ENCODE measurements at places on chromosomes 7 and 10.

GRCh38 chr10:49602380-49603023 is 7.6 kb upstream of the SLC18A3 start:
- DNase-seq = no peak

- DNase-seq = no peak
Observed at GRCh38 chr7:118648002-118648401, 423.5 kb downstream of the ANKRD7 start.

DNA sequence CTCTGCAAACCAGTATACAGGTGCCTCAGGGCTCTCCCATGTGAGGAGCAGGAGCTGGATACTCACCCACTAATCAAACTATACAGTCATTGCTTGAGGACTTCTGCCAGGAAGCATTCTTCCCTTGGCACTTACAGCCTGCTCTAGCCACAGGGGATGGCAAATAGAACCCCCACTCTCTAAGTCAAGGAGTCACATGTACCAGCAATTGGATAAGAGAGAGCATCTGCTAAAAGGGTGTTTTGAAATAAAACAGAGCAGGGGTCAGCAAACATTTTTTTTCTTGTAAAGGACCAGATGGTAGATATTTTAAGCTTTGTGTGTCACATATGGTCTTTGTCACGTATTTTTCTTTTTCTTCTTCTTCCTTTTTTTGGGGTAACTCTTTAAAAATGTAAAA is 865.2 kb upstream of the GHITM start:
- DNase-seq = peak; percentile 23

DNA sequence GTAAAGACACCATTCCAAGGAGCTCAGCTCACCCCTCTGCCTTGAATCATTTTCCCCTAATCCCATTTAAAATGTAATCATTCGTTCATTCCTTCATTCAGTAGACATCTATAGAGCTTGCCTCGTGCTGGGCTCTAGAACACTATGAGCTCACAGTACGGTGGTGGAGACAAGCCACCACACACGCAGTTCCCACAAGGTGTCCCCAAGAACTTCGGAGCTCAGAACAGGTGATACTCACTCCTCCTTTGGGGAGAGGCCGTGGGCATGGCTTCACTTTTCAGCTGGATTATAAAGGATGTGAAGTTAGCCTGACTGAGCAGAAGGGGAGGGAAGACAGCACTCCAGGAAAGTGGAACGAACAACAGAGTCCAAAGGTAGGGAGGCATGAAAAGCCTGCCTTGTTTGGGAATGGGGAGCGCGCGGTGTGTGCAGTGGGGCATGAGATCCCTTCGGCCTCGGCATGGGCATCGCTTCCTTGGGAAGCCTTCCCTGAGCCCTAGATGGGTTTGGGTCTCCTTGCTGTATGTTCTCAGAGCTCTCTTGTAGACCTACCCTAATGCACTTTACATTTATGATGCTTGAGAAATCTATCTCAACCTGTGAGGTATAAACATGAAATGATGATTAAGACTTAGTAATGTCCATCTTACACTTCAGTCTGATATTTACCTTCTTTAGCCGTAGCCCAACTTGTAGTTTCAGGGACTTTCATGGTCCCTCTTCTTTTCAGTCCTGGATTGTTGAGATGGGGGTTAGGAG is 809 bp upstream of the OGA start:
- DNase-seq = no peak

DNA sequence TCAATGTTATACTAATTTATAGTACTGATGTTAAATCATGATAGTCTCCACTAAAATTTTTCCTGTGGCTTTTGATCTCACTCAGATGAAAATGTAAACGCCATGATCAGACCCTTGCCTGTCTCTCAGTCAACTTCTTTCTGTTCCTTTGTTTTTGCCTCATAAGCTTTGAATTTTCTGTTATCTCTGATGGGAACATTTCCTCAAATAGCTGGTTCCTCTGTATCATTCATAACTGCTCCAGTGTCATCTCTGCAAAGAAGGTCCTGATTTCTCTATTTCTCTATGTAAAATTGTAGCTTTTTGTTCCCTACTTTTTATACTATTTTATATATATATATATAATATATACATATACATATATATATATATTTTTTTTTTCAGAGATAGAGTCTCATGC is 67.5 kb downstream of the GPR141 start:
- no peak for DNase-seq

- DNase-seq = no peak
Observed at GRCh38 chr10:104268405-104268712, 625 bp upstream of the GSTO2 start.

DNA sequence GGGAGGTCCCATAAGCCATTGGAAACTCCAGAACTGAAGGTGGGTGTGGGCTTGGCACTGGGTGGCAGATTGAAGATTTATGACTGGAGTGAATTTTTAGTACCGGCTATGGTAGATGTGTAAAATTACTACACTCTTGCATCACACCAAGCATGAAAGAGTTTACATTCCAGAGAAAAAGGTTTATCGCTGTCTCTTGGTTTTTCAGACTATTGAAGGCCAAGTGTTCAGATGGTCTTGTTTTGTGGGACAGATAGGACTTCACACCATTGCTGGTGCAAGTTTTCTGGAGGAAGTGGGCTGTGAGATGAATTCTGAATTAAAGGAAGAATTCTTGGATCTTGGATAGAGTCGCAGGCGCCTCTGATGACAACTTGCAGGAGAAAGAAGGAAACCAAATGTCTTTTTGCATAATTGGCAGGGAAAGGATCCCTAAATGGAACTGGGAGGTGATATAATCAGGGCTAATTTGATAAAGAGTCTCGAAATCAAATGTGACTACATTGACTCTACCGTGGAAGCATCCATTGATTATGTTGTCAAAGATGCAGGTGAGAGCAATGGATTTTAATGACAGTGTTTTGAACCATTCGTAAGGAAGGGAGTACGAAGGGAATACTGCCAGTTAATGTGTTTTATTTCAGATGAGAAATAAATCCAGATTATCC is 14.2 kb upstream of the NMT2 start:
- DNase-seq = no peak

DNA sequence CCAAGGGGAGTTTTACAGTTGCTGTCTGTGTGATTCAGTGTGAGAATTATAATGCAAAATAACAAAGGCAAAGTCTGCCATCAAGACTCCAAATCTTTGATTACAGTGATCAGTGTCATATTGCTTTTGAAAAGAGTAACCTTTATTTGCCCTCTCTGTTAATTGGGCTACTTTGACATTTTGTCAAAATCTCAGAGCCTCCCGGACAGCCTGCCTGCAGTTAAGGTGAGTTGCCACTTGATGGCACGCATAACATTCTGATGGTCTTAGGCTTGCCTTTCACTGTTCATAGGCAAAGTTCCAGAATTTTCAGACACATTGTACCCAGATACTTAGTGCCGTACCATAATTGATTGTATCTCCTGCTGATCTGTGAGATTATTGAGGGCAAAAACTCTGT is 253.5 kb downstream of the ABCA13 start:
- DNase-seq = no peak

DNA sequence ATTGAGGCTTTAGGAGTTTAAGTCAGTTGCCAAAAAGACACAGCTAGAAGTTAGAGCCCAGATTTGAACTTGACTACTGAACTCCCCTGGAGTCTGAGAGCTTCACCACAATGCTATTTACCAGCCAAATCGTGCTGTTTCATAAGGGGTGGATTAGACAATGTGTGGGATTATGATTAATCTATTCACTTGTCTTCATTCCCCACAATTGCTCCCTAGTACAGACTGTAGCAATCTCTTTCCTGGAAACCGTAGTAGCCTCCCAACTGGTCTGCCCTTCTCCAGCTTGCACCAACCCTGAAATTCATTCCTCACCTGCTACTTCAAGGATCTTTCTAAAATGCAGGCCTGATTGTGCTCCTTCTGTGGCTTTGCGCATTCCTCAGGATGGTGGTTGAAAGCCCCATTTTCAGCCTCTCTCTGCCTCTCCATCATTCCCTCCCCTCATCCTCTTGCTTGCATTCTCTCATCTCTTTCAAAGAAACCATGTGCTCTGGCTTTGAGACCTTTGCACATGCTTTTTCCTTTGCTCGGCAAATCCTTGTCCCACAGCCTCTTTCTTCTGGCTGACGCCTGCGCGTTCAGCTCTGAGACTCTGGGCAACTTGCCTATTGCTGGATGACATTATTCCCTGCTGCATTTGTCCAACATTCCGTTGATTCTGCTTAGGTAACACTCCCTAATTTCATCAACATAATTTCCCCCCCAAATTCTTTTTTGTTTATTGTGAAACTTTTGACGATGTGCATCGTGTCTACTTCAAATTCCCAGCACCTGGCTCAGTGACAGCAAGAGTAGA is 145.1 kb downstream of the ADRA2A start:
- no peak for DNase-seq

DNA sequence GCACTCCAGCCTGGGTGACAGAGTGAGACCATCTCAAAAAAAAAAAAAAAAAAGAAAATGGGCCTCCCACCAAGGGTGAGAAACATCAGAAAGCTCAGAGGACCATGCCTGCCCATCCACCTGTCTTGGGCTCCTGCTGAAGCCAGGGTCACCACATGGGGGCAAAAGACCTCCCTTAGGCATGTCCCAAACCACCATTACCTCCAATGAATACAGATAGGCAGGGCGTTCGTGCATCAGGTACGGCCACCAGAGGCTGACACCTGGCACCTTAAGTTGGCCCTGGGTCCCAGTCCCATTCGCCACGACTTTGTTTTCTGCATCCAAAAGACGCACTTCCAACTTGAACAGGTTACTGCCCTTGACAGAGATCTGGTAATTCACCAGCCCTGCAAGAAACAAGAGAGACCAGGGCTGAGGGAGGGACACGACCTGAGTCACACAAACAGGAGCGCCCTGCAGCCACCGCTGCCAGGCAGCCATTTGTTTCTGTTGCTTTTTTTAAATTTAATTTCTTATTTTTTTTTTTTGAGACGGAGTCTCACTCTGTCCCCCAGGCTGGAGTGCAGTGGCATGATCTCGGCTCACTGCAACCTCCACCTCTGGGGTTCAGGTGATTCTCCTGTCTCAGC is 6.1 kb downstream of the GUSB start:
- no peak for DNase-seq

- no peak for DNase-seq
Observed at GRCh38 chr7:31190906-31191305, 138.8 kb downstream of the ADCYAP1R1 start.

DNA sequence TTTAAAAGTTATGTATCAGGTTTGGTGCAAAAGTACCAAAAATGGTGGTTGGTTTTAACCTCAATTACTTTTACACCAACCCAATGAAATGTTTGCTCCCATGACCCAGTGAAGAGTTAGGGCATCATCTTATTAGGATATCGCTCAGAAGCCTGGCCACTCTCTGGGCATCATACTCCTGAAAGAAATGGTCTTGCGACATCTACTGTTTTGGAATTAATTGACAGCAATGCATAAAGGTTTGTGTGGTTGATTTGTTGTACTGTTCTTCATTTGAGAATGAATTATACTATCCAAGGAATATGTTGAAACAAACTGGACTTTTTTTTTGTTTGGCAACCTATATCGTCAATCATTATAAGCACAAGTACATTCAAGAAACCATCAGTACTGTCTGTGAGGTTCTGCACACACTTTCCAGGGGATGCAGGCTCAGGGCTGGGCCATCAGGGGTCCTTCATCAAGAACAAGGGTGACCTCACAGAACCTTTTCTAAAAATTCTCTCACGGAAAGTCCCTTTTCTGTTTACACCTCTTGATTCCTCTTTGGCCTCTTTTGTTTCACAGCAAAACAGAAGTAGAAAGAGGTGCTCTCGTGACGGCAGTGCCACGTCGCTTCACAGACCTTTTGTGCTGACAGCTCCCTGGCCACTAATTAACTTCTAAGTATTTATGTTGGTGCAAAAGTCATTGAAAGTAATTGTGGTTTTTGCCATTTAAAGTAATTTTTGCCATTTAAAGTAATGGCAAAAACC is 117.2 kb upstream of the KLF6 start:
- no peak for DNase-seq

GRCh38 chr7:512541-513311 is 6.9 kb downstream of the PDGFA start:
- DNase-seq = no peak

- DNase-seq = no peak
Observed at GRCh38 chr10:69242852-69243212, 22.7 kb downstream of the HKDC1 start.

DNA sequence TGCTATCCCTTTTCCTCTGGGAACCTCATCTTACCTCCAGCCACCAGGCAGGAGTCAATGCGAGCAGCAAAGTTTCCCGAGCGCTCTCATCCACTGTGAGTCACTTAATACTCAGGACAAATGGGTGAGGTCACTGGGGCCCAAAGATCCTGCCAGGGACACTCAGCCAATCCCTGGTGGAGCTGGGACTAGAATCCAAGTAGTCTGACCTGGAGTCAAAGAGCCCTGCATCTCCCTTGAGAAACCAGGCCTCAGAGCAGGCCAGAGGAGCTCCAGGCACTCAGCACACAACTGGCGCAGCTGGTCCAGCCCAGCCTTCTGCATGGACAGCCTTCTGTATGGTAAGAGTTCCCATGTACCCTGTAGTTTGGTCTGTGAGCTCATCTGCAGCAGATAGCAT is 142.3 kb downstream of the MAPK8 start:
- no peak for DNase-seq

DNA sequence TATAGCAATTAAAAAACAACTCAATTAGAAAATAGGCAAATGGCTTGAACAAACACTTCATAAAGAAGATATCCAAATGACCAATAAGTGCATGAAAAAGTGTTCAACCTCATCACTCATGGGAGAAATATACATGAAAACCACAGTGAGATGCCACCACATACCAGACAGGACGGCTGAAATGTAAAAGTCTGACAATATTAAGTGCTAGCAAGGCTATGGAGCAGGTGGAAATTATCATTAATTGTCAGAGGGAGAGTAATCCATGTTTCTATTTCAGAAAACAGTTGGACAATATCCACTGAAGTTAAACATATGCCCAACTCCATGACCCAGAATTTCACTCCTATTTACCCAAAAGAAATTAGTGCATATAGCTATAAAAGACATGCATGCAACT is 42.6 kb upstream of the GRID1 start:
- no peak for DNase-seq

GRCh38 chr10:17836942-17837341 is 27.8 kb downstream of the MRC1 start:
- no peak for DNase-seq

DNA sequence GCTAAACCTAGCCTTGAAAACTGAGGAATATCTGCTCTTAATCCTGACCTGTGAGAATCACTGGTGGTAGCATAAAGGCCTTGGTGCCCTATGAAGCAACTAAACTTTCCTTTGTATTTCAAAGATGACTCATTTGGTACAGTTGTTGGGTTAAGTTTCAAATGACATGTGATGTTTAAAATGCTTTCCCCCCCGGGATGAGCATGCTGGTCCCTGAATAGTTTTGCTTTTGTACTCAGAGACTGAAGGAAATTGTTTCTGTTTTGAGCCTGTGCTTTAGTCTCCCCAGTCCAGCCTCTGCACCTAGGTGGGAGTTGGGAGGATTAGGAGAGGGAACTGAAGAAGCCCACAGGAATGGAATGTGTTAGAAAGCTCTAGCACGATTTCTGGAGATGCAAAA is 258.9 kb upstream of the NPY start:
- DNase-seq = no peak

GRCh38 chr10:26499426-26499825 is 61.3 kb downstream of the APBB1IP start:
- no peak for DNase-seq

Measured in NCI-H1694 treated with DMSO at 0.1 percent for 48 hours (cell line).